HCT116 (cell line): ENCODE measurements at places on chromosomes 1 and 21.

DNA sequence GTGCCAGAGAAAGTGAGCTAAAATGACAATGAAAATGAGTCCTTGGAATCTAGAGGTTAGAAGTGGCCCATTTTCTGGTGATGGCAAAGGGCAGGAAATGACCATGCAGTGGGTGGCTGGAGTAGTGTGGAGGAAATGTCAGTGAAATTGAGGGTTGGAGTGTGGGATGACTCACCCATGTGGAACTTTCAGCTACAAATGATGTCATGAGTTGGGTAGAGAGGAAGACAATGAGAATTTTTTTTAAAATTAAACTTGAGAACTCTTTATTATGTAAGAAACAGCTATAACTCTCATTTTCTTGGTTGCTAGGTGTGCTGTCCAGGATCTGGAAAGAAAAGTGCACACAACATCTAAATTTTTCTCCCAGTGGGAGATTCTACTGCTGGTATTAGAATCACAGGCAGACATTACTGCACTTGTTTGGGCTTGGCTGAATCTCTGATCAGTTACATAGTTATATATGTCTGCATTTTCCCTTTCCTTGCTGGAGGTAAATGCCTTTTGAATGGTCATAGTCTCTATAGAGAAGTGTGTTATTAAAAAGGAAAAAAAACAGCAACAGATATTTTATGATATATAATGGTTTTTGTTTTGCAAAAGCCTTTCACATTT is 56.8 kb upstream of the GNG12 start:
- peak; percentile 50 for DNase-seq

GRCh38 chr1:29096231-29096886 is 27.3 kb downstream of the TMEM200B start:
- no peak for DNase-seq

GRCh38 chr1:74457253-74457652 is 55.2 kb downstream of the LRRC53 start:
- no peak for DNase-seq

- no peak for DNase-seq
These were observed 40.4 kb downstream of the EIF2B3 start for GRCh38 chr1:44945967-44946366.

GRCh38 chr1:107277022-107277421 is 136.2 kb downstream of the NTNG1 start:
- DNase-seq: no peak

- DNase-seq: no peak
These were observed 240.7 kb downstream of the FOXD2 start for GRCh38 chr1:47678464-47678980.

- DNase-seq: no peak
These were observed 2.7 kb downstream of the SCYL3 start for GRCh38 chr1:169890761-169891538.

DNA sequence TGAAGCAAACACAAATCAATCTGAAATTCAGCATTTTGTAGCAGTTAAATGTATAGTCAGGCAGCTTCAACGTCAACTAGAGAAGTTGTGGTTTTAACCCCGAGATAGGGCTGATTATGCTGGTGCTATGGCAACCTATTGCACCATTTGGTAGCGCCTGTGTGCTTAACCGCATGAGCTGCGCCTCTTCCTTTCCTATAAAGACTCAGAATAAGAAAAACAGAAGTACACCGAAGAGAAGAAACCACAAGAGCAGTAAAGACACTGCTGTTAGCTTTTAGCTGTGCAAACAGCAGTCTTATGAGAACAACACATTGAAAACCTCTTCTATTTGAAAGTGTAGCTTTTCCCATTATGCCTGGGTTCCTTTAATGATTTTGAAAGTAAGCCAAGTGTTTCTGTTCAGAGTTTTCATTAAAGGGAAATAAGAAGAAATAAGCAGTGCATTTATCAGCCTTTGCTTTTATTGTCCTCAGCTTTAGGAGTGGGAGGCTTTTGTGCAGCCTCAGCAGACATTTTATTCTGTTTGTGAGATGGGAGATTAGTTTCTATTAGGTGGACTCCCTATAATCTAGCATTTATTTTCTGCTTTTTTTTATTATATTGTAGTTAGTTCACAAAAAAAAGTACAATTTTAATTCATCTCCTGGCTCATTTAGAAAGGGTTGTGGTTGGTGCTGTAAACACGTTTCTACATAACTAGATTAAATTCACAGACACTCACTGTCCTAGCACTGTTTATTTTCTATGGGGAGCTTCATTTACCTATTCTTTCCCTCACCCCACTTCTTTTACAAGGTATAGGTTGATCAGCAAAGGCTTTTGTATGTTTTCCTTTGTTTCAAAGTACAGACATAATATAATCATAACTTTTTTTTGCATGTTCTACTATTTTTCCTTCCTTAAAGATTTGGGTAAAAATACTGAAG is 43.3 kb downstream of the PTPRC start:
- DNase-seq: no peak

DNA sequence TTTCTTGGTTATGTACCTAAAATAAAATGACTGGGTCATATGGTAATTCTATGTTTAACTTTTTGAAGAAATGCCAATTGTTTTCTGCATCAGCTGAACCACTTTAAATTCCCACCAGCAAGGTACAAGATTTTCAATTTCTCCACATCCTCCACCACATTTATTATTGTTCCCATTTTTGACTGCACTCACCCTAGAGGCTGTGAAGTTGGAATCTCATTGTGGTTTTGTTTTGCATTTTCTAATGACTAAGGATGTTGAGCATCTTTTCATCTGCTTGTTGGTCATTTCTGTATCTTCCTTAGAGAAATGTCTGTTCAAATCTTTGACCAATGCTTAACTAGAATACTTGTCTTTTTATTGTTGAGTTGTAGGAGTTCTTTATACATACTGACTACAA is 72.5 kb downstream of the ASTN1 start:
- DNase-seq: no peak

- no peak for DNase-seq
These were observed 14.9 kb downstream of the ETV3L start for GRCh38 chr1:157084720-157085119.

- no peak for DNase-seq
These were observed 1124.3 kb downstream of the AMY1C start for GRCh38 chr1:104874044-104874443.

- DNase-seq: no peak
These were observed 175.7 kb downstream of the VPS13D start for GRCh38 chr1:12405325-12406210.

GRCh38 chr1:100719490-100719889 is at the start of gene VCAM1:
Gene VCAM1 (plus strand): TSS chr1:100719742. CDS start chr1:100719861, 119 bp downstream.
- DNase-seq: no peak

GRCh38 chr1:48561444-48561843 is 89.4 kb upstream of the SPATA6 start:
- DNase-seq: no peak

DNA sequence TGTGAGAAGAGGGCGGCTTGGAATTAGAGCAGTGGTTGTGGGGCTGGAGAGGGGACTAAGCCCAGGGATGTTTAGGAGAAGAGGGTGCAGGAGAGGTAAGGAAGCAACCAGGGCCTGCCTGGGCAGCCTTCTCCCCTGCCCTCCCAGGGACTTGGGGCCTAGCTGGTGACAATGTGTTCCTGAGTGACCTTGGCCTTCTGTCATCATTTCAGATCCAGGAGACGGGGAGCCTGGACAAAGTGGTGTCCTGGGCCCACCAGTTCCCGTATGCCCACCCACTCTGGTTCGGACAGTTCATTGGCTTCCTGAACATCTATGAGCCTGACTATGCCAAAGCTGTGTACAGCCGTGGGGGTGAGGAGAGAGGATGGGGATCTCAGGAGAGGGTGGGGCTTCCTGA is 11.8 kb downstream of the CYP4B1 start:
- no peak for DNase-seq

DNA sequence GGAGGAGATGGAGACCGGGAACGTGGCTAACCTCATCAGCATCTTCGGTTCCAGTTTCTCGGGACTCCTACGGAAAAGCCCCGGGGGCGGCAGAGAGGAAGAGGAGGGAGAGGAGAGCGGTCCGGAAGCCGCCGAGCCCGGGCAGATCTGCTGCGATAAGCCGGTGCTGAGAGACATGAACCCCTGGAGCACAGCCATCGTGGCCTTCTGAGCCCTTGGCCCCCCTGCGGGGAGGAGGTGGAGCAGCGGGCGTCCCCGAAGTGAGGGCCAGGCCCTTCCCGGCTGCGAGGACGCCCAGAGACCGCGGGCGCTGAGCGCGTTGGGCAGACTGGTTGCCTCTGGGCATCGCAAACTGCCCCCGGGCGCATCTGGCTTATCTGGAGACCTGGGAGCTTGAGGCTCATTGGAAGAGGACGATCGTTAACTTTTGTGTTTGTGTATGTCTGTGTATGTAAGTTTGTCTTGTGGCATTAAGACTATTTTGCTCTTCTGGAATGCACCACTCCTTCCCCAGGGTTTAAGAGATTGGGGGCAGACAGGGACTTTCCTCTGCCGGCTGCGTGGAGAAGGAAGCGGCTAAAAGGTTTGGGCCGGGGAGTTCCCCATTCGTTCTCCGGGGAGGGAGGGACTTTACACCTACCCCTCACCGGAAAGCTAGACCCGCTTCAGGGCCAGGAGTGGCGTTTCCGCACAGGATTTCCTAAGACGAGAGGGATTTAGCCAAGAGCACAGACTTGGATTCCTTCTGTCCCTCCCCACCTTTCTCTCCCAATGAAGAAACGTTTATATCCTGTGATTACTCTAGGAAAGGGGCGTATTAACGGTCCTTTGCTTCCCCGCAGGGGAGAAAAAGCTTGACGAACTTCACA is 1.4 kb downstream of the IER5 start:
- no peak for DNase-seq

GRCh38 chr1:156148216-156148615 is 5.2 kb upstream of the SEMA4A start:
- no peak for DNase-seq

DNA sequence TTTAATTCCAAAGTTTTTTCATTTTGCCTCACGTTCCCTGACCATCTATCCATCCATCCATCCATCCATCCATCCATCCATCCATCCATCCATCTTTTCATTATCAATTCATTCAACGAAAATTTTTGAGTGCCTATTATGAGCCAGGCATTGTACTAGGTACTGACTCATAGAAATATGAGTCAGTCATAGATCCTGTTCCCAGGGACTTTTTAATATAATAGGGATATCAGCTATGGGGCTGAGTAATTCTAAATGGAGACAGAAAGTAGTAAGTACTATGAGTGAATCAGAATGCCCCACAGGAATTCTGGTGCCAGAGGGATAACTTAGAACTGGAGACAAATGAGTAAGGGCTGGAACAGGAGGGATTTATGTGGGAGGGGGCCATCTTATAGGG is 49.8 kb upstream of the GNG12 start:
- DNase-seq: peak; percentile 8

DNA sequence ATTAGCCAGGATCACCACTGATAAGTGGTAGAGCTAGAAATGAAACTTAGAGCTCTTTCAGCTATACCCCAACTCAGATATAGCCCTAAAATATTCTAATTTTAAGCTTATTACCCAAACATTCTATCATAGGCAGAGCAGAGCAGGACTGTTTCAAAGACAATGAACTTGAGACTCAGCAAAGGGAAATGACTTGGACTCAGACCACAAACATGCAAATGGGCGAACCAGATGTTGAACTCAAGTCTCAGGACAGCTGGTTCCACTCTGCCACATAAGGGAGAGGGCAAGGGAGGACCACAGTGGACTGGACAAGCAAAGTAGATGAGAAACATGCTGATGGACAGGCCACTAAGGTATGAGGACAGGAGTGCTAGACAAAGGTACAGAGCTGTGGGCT is 315.3 kb downstream of the OMA1 start:
- DNase-seq: no peak

DNA sequence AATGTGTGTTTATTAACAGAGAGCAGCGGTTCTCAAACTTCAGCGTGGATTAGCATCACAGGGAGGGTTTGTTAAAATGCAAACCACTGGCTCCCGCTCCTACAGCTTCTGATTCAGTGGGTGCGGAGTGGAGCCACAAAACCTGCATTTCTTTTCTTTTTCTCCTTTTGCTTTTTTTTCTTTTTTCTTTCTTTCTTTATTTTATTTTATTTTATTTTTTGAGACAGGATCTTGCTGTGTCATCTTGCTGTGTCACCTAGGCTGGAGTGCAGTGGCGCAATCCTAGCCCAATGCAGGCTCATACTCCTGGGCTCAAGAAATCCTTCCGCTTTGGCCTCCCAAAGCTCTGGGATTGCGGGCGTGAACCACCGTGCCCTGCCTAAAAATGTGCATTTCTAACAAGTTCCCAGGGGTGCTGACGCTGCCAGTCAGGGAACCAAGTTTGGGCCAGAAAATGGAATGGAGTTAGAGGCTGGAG is 20.9 kb upstream of the SLC1A7 start:
- DNase-seq: no peak

DNA sequence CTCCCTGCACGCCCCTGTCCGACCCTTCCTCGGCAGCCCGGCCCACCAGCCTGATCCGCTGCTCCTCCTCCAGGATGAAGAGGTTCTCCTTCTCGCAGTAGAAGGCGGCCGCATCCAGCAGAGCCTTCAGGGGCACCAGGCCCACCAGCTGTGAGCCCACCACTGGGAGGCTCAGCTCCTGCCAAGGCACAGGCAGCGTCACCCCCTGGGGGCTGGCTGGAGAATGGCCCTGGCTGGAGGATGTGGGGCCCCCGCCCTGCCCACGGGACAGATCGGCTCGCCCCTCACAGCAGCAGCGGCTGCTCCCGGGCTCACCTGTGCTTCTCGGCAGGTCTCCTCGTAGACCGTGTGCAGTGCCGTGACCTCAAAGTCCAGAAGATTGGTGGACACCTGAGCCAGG is 5.3 kb downstream of the FTCD start:
- no peak for DNase-seq

DNA sequence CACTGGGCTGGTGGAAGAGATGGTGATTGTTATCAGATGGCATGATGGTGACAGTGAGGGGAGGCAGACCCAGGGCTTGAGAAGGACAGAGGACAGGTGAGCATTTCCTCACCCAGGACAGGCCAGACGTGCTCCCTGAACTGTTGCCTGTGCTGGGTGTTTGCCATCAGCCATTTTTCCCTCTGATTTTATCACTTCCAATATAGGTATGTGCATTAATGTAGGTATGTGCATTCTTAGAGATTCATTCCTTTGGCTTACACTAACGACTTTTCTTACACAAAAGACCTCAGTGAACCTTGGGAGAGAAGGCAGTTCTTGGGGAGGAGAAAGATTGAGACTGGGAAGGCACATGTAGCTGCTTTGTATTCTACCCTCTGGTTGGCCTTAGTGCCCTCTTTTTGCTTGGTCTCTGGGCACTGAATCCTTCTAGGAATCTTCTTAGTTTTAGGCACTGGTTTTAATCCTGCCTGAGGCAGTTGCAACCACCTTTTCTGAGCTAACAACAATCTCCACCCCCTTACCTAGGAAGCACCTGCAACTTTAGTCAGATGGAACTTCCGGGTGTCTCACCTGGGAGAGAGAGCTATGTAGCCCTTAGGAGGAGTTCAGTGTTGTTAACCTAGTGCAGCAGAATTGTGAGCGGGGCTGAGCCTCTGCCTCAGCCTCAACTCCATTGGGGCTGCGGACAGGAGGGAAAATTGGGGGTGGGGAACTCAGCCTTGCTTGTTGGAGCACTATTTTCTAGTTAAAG is 30.9 kb downstream of the C1orf116 start:
- DNase-seq: no peak

GRCh38 chr1:52756020-52756419 is 29.8 kb downstream of the ZYG11B start:
- DNase-seq: no peak

DNA sequence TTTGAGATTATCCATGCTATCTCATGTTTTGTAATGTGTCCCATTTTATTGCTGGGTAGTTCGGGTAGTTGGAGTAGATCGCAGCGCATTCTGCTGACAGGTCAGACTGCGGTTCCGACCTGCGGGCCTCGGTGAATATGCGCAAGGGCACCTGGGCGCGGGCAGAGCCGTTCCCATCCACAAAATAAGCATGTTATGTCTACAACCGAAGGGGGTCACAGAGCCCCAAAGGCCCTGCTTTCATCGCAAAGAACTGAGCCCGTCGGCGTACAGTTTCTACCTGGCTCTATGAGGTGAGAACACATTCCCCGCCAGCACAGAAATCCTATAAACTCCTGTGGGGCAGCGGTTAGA is 88.4 kb downstream of the PRKAB2 start:
- DNase-seq: no peak
